Stimulated activated CD4-positive, alpha-beta T cell treated with anti-CD3 and anti-CD28 coated beads, Interleukin-1b, Interleukin-23, amount 100 ng/mL, for 1 hour (primary cell): ENCODE measurements at places on chromosomes 12 and 14.

DNA sequence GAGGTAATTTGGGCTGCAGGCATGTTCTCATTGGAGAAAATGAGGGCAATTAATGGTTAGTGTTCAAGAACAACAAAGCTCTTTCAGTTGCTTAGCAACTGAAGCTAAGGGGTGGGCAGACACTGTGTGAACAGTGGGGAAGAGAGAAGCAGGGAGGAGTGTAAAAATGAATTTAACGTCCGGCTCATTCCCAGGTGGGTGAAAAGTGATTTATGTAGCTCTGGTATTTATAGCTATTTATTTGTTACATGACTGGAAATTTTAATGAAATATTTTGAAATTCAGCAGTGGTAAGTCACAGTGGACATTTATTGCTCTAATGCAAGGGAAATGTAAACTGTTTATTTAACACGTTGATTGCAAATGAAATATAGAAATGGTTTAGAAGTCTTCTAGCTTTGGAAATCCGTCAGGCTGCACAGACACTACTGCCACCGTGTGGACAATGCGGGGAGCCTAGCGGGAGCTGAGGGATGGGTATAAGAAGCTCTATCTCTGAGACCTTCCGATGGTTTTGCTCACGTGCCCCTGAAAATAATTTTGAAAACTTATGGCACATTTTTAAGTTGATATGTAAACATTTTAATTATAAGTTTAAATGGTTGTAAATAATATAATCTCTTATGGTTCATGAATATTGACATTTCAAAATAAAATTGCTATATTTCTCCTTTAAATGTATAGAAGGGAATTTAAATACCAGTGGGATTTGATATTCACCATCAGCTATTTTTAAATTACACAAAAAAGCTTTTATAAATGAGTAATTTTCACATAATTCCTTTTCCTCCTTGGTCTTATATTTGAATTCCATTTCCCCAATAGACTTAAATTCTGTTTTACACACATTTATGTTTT is 54.4 kb downstream of the E2F7 start:
- peak; percentile 23 for DNase-seq

DNA sequence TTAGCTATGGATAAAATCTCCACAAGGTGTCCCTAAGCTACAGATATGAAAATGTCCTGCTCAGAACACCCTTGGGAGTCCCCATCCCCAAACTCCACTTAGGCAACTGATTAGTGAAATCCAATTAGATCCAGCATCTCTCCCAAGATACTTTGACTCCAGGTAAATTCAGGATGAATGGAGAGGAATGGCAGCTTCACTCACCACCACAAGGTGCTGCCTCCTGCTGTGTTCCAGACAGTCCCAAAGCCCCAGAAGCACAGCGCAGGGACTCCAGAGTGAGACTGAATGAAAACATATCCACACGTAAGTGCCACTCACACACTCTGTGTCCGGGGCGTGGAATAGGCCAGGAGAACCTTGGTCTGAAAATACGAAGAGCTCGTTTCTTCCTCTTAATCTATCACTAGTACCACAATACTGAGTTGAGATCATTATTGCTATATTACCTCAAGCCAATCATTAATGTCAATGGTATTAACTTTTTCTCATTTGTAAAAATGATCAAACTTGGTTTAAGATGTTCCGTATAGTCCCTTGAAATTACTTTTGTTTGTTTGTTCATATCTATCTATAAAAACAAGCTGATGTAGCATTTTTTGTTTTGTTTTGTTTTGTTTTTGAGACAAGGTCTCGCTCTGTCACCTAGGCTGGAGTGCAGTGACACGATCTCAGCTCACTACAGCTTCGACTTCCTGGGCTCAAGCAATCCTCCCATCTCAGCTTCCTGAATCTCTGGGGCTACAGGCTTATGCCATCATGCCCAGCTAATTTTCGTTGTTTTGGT is 70.0 kb upstream of the BICD1 start:
- no peak for DNase-seq

DNA sequence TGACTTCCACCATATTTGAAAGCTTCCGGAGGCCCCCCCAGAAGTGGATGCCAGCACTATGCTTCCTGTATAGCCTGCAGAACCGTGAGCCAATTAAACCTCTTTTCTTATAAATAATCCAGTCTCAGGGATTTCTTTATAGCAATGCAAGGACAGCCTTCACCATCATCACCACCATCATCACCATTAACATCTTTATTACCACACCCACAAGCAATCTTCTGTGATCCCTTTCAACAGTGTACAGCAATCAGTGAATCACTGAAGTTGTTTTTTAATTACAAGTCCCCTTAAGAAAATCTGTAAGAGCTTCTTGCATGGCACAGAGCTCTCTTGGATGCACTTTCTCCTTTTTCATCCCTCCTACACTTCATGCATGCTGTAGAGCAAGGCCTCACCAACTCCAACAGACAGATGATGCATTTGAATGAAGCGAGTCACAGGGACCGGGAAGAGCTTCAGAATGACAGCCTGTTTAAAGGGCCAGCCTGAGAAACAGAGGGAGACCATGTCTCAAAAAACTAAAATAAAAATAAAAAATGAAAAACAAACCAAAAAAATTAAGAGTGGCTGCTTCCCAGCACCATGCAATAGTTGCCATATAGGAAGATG is 83.6 kb upstream of the VASH1 start:
- DNase-seq: no peak

DNA sequence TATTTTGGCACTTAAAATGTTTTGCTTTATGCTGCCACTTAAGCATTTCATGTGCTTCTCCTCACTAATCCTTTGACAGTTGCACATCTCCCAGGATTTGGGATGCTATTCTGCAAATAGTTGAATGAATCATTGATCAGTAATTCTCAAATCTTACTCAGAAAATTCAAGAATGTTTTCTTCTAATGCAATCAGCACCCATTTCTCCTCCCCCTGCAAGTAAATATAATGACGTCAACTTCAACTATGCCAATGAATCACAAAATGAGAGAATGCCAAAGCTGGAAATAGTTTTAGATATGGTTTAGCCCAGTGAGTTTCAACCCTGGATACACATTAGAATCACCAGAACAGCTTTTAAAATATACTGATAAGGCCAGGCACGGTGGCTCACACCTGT is 2.1 kb upstream of the BLOC1S1 start:
- DNase-seq: no peak

DNA sequence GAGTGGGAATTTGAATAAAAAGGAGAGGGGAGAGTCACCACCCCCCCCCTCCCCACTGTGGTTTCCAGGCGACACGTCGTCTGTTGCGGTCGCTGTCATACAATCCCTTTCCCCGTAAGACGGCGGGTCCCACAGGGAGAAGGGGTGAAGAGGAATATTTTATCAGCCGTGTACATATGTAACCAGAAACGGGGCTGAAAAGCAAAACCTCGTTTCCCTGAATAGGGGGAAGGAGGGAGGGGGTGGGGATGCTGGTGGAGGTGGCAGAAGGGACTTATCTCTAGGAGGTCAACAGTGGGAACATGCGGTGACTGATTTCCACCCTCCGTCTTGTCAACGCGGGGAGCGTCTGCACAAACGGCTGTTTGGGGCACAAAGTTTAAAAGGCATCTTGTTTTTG is 171.4 kb downstream of the RBM19 start:
- no peak for DNase-seq

- no peak for DNase-seq
These were observed at the start of gene ACSS3 for GRCh38 chr12:81077686-81078441. Gene ACSS3 (plus strand): TSS chr12:81078079. CDS start chr12:81078121, 42 bp downstream.

DNA sequence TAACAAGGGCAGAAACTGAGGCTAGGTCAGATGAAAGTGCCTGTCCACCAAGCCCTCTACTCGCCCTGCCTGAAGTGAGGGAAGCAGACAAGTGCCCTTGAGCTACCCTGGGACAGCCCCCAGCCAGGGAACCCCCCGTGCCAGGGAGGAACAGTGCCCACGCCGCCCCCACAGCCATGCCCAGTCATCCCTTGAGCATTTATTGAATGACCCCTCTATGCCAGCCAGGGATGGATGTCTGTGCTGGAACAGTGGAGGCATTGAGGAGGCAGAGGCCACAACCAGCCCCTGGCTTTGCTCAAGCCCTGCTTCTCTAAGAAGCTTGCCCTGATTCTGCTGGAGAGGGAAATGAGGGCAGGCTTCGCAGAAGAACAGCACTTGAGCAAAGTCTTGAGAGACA is 3.7 kb upstream of the AQP6 start:
- DNase-seq: no peak

GRCh38 chr12:111685322-111685810 is 390 bp downstream of the BRAP start:
- no peak for DNase-seq

DNA sequence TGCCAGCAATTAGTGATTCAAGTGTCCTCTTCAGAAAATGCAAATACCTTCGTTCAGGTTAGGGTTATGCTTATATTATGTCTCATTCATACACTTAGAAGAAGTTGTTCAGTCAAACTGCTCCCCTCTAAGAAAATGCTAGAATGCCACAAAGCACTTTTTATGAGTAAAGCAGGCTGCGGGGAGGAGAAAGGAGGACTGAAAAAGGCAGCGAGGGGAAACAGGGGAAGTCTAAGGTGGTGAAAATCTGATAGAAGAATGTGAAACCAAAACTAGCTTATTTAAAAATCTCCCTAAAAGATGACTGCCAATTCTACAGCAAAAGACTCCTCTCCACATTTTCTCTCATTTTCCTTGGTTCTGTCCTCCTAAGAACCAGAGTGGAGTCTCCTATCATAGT is 70.1 kb downstream of the PRKD1 start:
- no peak for DNase-seq

- no peak for DNase-seq
These were observed 95.3 kb upstream of the MED13L start for GRCh38 chr12:116372815-116373214.

DNA sequence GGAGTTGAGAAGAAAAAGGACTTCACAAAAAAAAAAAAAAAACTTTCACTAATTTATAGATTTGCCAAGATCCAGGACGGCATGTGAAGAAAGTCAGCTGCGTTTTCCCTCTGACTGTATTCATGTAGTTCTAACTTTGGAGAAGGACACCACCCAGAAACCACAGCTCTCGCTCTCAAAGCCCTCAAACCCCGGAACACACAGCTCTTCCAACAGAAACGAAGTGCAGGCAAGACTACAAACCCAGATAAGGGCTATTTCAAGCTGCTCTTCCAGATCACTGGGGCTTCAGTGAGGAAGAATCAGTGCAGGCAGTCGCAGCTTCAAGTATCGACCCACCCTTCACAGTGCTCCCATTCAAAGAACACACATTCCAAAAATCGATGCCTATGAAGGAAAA is 13.2 kb downstream of the KCNH5 start:
- no peak for DNase-seq

DNA sequence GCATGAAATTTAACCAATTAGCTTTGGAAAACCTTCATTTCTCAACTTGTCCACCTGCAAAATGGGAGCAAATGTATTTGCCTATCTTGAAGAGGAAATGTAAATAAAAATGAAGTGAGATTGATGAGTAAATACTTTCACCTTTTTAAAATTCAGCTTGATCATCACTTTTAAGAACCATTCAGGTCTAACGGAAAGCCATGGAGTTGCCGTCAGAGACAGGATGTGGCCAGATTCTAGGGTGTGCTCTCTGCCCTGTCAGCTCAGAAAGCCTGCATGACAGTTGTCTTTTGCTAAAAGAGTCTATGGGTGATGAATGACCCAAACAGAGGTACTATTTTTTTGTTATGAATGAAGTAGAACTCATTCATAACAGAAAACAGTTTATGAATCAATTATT is 104.3 kb upstream of the SLC35F4 start:
- no peak for DNase-seq

GRCh38 chr12:113322343-113322742 is 12.6 kb downstream of the SLC8B1 start:
- no peak for DNase-seq

GRCh38 chr12:108757856-108758255 is 26.5 kb upstream of the CORO1C start:
- DNase-seq: no peak

DNA sequence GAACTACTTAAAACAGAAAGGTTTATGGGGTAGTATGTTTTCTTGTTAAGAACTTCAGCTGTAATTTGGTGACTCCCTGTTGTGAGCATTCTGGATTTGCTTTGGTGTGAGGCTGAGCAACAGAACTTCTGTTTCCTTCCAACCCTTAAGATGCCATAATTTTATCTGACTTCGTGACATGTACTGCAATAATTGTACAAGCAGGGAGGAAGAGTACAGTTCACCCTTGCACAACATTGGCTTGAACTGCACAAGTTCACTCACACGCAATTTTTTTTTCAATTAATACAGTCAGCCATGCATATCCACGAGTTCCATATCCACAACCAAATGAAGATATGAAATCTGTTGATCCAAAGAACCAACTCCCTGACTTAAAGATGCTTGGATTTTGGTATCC is 42.9 kb upstream of the ANKS1B start:
- DNase-seq: no peak

GRCh38 chr12:84356224-84356623 is 556.4 kb downstream of the SLC6A15 start:
- no peak for DNase-seq

- no peak for DNase-seq
These were observed 6.5 kb downstream of the IAPP start for GRCh38 chr12:21379218-21379617.

DNA sequence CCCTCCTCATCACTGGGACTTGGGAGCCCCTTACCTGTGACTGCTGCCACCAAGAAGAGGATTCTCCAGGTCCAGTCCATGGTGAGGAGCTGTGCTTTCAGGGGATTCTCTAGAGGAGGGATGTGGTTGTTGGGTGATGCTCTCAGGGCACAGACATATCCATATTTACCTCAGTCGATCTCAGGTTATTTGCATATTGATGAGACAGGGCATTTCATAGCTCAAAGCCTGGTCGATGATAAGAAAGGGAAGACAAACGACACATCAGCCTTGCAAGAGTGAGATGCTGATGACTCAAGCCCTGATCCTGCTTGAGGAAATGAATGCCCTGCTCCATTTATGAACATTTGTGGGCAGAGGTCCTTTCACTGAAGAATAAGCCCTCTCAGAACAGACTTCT is 981.0 kb downstream of the TMEM121 start:
- DNase-seq: no peak

- no peak for DNase-seq
These were observed 29.5 kb upstream of the TMPO start for GRCh38 chr12:98485792-98486340.

GRCh38 chr14:39015360-39015961 is 87.6 kb downstream of the SEC23A start:
- no peak for DNase-seq

- DNase-seq: no peak
These were observed 101.9 kb upstream of the ADAMTS20 start for GRCh38 chr12:43653917-43654316.

DNA sequence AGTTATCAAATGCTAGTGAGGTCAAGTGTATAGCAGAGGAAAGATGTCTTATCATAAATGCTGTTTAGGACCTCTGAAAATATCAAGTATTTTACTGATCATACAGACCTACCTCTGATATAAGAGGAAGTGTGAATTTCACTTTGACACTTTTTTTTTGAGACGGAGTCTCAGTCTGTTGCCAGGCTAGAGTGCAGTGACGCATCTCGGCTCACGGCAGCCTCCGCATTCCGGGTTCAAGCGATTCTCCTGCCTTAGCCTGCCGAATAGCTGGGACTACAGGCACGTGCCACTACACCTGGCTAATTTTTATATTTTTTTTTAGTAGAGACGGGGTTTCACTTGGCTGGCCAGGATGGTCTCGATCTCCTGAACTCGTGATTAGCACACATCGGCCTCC is 55.1 kb upstream of the PIK3C2G start:
- no peak for DNase-seq
